Neural crest cell (in vitro differentiated cells): ENCODE measurements at places on chromosomes 12 and 14.

DNA sequence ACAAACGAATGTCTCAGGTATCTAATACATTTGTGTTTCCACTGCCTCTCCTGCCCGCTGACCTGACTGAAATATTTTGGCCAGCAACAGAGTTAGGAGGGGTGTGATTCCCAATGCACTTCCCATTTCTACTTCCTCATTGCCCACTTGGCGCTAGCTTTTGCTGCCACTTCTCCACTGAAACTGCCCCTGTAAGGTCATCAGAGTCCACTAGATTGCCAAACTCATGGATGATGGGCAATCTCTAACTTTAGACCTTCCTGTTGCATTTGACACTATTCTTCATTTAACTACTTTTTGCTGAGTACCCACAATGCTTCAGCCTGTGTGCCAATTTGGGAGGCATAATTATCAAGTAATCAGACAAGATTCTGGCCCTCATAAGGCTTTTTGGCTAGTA lies 40.8 kb downstream of the GPR65 start:
- H3K4me3 ChIP-seq: no peak overlapping the region
- no peaks in the 10 kb centered on the region for H3K36me3 ChIP-seq
- H3K27me3 ChIP-seq: no peaks in the 10 kb centered on the region
- DNase-seq: no peak
- H3K27ac ChIP-seq: no peak overlapping the region

DNA sequence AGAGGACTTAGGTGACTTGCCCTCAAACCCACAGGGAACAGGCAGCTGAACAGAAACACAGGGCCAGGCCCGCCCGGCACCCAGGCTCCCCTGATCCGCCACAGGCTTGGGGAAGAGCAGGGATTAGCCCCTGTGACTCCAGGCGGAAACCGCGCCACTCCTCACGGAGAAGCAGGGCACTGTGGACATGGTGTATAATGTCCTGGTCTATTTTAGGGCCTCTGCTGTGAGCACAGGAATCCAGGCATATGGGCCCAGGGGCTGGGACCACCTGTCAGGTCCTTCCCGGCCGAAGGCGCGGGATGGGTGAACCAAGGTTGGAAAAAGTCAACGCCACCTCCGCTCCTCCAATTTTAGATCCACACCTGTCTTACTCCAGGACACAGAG lies 34.6 kb upstream of the MEG3 start:
- no peak overlapping the region for H3K27ac ChIP-seq
- DNase-seq: no peak
- no peaks in the 10 kb centered on the region for H3K27me3 ChIP-seq
- peaks cover 64% of the 10 kb centered on the region for H3K4me1 ChIP-seq

- H3K4me1 ChIP-seq: peaks cover 13% of the 10 kb centered on the region
- H3K4me3 ChIP-seq: peak overlapping the region; percentile 63
- H3K27ac ChIP-seq: no peak overlapping the region
These were observed 530 bp upstream of the NYNRIN start for GRCh38 chr14:24398293-24398652.

DNA sequence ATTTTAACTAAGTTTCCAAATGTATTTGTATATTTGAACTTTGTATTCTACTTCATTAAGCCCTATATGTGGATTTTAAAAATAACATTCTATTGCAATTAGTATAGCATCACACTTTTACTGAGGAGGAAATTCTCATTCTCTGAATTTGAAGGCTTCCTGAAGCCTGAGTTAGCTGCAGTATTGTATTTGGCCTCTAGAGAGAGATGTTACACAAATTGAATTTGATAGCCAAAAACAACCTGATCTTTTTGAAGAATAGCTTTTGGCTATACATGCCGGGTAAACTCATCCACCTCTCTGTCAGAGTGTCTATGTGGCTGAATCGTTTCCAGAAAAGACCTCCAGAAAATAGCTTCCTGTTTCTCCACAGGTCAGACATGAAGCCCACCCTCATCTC lies 316.5 kb upstream of the OR4E1 start:
- DNase-seq: no peak
- no peak overlapping the region for H3K27ac ChIP-seq
- H3K4me3 ChIP-seq: no peak overlapping the region
- H3K27me3 ChIP-seq: peaks cover 25% of the 10 kb centered on the region
